ENCODE measurements at places on chromosomes 5 and 9.

DNA sequence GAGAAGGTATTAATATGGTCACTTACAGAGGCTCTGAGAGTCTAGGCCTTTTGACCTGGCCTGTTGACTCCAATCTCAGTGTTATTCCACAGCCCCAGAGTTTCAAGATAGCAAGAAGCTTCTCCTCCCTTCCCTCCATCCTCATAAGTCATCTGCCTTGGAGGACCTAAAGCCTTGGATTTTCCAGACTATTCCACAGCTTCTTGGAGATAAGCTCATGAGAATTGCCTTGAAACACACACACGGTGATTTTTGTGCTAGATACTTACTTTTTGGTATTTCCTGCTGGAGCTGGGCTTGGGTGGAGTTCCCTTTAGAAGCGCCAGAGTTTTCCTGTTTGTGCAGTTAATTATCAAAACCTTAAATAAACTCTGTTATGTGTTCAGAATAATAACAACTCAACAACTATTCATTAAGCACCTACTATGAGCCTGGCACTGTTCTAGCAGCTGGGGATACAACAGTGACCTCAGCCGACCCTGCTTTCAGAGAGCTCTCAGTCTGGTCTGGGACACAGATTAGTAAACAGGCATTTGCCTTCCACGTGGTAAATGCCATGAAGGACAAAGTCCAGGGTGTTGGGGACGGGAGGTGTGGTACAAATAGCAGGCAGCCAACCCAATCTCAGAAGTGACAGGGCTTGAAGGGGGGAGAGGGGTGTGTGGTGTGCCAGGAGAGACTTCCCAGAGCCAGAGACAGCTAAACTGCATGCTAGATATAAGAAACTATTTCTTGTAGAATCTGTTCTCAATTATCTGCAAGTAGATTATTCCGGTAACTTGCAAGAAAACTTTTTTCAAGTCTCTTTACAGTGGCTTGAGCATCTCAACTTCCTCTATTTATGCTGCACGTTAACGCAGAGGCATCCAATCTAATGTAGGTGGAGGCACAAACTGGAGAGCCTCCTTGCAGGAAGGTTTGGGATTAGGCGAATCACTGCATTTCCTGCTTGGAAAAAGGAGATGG is 55.9 kb upstream of the KLF9 start:
- no peak for DNase-seq

DNA sequence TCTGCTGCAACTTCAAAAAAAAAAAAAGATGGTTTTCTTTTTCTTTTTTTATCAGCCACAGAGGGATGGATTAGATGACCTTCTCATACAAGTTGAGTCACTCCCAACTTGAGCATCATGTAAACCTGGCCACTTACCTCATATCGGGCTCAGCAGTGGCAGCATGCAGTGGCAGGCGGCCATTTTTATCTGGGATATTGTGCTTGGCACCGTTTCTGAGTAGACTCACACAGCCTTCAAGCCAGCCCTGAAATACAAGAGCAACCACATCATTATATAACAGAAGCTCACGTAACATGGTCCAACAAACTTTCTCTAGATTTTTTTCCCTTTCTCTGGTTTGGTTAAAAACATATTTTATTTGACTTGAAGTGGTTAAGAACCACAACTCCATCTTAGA is 62.6 kb downstream of the ANKRD55 start:
- DNase-seq, result no peak

DNA sequence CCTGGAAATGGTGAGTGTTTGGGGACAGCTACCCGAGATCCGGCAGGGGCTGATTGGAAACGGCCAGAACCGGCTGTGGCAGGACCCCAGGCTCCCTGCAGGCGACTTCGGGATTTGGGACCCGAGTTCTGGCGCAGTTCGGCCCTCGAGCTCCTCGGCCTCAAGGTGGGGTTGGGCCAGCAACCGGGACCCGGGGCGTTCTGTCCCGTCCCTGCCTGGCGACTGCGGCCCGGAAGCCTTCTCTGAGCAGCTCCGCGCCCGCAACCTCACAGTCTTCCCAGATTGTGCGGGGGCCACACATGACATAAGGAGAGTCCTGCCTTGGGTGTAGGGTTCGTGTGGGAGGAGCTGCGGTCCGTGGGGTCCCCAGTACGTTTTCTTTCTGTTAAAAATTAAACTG is 23.2 kb upstream of the NEURL1B start:
- no peak for DNase-seq

DNA sequence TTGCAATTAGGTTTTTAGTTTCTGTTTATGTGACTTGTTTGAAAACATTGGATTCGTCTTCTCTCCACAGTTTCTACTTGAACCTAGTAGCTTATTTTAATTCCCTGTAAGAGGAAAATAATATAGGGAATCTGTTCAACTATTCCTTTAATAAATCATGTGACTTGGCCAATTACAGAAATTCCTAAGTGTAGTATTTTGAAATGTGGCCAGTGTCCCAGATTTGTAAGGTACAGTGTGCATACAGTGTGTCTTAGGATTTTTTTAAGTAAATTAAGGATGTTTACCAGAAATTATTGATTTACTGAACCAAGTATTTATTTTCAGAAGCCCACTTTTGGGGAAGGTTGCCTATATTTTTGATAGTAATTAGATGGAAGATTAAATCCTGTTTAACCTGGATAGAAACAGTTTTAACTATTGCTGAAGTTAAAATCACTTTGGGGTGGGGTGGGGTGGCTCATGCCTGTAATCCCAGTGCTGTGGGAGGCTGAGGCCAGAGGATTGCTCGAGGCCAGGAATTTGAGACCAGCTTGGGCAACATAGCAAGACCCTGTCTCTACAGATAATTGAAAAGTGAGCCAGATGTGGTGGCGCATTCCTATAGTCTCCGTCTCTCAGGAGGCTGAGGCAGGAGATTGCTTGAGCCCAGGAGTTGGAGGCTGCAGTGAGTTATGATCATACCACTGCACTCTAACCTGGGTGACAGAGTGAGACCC is 36.9 kb downstream of the G3BP1 start:
- DNase-seq, result no peak

GRCh38 chr5:170630711-170631141 is 126.9 kb downstream of the KCNIP1 start:
- no peak for DNase-seq

GRCh38 chr5:64693636-64694035 is 3.3 kb downstream of the SHISAL2B start:
- DNase-seq, result no peak

DNA sequence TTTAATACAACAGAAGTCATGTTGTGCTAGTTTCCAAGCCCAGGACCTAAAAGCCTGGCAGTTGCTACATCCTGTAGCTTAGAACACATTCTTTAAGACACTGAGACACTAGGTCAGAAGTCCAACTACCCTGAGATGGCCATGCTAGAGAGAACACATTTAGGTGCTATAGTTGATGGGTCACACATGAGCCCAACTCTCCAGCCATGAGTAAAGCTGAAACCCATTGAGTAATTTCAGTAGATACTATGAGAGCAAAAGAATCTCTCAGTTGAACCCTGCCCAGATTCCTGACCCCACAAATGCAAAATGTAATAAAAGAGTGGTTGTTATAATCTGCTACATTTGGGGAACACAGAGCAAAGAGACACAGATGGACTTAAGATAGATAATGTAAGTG is 164.4 kb downstream of the SEMA5A start:
- DNase-seq, result no peak

DNA sequence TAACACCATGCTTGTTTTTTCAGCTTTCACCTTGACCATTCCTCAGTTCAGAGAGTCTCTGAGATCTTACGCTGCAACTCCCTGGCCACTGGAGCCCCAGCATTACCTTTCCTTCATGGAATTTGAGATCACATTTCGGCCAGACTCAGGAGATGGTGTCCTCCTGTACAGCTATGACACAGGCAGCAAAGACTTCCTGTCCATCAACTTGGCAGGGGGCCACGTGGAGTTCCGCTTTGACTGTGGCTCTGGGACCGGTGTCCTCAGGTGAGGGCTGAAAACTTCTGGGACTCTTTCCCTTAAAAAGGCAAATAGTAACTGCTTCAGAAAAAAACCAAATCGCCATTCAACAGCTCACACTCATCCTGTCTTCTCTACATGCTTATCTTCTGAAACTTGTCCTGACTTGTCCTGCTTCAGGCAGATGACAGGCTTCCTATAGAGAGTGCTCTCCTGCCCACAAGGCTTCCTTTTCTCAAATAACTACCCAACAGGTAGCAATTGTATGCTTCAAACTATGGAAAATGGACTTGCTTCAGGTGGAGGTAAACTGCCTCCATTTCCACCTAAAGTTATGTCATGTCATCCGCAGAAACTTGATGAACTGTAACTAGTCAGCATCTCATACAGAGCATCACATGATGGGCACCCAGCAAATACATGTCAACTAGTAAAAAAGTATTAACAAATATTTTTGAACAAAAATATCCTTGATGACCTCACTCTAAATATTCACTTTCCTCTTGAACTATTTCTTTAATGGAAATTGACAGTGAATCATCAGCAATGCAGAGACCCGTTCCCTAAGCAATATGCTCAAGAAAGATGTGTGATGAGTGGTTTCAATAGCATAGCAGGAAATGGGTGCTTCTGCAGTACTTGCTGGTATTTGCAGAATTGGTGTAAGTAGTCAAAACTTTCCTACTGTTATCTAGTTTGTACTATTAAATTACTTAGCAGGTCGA is 129.2 kb downstream of the LIFR start:
- DNase-seq, result no peak

- DNase-seq, result no peak
Observed at GRCh38 chr5:129271308-129271707, 176.8 kb downstream of the ISOC1 start.

GRCh38 chr5:167507463-167508233 is 783.8 kb upstream of the WWC1 start:
- no peak for DNase-seq

DNA sequence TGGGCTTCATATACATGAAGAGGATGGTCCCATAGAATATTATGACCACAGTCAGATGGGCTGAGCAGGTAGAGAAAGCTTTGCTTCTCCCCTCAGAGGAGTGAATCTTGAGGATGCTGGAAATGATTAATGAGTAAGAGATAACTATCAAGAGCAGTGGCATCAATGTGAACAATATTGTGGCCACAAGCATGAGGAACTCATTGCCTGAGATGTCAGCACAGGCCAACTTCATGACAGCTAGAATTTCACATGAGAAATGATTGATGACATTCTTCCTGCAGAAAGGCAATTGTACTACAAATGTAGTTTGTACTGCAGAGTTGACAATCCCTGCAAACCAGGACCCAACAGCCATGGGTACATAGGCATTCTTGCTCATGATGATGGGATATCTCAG is 586 bp downstream of the OR13C9 start:
- no peak for DNase-seq

DNA sequence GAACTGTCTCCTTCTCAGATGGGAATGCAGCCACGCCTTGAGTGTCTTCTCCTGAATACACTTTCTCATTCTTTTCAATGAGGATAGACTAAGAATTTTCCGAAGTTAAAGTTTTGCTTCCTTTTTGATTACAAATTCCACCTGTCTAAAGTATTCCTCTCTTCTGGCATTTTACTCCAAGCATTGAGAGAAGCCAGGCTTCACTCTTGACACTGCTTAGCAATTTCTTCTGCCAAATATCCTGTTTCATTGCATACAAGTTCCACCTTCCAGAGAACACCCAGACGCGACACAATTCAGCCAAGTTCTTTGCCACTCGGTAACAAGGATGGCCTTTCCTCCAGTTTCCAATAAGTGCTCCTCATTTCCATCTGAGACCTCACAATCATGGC is 35.6 kb upstream of the COL5A1 start:
- DNase-seq, result no peak

DNA sequence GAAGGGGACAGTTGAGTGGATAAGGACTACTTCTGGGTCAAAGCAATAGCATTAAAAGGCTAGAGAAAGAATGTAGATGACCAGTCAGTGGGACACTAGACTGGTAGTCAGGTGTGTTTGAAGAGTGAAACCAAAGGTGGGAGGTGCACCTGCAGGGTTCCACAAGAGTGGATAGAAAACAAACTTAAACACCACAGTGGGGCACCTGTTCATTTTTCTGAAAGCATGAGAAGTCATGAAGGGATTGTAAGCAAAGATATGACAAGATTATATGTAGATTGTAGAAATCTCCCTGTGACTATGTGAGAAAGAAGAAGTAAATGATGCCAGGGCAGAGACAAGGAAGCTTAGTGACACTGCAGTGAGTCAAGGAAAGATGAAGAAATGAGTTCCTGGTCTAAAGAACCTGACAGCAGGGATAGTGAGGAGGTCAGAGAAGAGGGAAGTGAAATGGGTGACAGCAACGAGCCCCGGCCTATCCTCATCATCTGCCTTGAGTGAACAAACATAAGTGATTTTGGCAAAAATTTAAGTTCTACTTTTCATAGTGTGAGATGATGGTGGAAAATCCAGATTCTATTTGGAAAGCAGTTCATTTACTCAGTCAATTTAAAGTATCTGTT is 296.9 kb downstream of the TLE4 start:
- no peak for DNase-seq

DNA sequence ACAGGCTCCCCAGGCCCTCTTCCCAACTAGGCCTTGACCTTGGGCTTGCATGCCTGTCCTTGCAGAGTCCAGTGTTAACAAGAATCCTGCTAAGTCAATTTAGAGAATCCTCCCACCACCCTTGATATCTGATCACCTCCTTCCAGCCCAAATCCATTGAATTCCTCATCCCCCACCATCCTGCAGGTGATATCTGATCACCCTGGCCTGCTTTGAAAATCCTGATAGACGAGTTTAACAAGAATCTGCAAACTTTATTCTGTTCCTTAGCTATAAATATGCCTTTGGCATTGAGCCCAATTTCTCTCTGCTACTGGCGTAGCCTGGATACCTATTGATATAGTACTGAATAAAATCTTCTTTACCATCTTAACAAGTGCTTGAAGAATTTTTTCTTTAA is 125.5 kb downstream of the DIRAS2 start:
- DNase-seq, result no peak

DNA sequence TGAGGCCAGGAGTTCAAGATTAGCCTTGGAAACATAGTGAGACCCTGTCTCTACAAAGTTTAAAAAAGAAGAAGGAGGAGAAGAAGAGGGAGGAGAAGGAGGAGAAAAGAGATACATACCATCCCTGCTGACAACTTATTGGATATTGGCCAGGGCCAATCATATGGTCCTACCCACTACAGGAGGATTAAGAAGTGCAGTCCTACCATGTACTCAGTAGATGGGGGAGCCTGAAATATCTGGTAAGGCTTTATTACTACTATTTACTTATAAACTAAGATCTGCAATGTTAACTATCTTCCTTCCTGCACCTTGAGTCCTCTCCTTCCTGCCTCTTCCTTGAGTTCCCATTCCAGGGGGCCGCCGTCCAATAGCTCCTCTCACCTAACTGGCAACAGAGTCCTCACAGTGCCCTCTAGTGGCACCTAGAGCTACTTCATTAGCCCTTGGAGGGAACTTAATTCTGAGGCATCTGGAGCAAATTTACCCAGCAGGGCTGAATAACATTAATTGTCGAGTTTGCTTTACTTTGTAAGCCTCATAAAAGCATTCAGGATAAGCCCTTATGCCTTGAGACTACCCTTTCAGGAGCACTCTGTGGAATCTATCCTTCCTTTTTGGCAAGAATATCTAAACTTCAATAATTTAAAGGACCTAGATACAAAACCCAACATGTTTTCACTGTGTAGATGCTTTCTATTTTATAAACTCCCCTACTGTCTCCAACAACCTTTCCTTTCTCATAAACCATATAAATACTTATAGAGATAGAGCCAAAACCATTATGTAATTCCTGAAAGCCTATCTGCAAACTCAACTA is 39.1 kb upstream of the RANBP6 start:
- peak; percentile 41 for DNase-seq

- no peak for DNase-seq
Observed at GRCh38 chr9:105290954-105291353, 46.5 kb downstream of the SLC44A1 start.

- DNase-seq, result no peak
Observed at GRCh38 chr9:20559231-20559890, 62.9 kb downstream of the MLLT3 start.
